ENCODE measurements at places on chromosomes 6 and 20. TPM values are rescaled to one million over a fixed set of nuclear protein-coding genes. Genes with fewer than 3 reads are reported as not detected.

GRCh38 chr6:167442796-167443680 lies 118.2 kb downstream of the TTLL2 start:
- no peak for DNase-seq

- DNase-seq: no peak
These were observed 31.0 kb downstream of the SIRPB1 start for GRCh38 chr20:1588533-1589460.

ASIP gene
- total RNA-seq: not detected

RIOK1 gene
- total RNA-seq: 15.4 TPM

SMPDL3A gene
- total RNA-seq: 13.6 TPM
